Liver (tissue), 10 donors: ENCODE measurements at places on chromosomes 12 and 14. TPM values are rescaled to one million over a fixed set of nuclear protein-coding genes. Genes with fewer than 3 reads are reported as not detected.

GRCh38 chr14:68862954-68863594 is 70.2 kb upstream of the ZFP36L1 start:
- DNase-seq: peak; percentile 78

DNA sequence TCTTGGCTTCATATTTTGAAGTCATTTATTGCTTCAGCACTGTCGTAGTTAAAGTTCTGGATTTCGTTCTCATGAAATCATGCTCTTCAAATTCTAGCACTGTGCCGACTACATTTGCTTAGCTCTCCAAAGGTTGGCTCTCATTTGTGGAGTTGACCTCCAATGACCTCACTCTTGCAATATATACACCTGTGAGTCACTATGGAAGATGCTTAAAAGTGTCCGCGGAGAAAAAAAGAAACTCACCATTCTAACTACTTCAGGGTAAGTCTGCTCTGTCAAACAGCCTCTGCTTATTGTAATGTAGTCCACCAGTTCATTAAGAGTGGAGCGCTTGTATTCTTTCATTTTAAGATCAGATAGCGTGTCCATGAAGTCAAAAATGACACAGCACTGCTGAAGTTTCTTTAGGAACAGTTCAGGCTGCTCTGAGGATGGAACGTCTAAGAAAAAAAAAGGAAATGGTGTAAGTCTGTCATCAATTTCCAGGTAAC is 89.7 kb downstream of the PPP2R5E start:
- DNase-seq: no peak

The RPL6 gene
- 584 TPM for total RNA-seq

GRCh38 chr14:97705107-97705506 is 907.9 kb downstream of the VRK1 start:
- DNase-seq: no peak

- peak; percentile 78 for DNase-seq
Measured at GRCh38 chr14:67420102-67420739, 8.3 kb upstream of the PLEK2 start.

DNA sequence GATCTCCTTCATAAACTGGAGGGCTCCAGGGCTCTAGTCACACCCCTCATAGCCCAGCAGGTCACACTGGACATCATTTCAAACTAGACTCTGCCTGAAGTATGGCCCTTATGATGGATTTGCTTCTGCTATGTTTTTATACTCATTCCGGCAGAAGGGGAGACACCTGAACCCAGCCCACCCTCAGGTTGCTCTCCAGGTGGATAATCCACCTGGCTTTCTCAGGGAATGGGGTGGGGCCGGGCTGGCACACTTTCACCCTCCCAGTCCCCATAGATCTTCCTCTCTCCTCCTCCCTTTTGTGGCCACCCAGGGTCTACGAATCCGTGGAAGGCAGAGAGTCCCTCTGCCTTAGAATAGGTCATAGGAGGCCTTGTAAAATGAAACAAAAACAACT is 9.8 kb upstream of the KRT73 start:
- DNase-seq: no peak

DNA sequence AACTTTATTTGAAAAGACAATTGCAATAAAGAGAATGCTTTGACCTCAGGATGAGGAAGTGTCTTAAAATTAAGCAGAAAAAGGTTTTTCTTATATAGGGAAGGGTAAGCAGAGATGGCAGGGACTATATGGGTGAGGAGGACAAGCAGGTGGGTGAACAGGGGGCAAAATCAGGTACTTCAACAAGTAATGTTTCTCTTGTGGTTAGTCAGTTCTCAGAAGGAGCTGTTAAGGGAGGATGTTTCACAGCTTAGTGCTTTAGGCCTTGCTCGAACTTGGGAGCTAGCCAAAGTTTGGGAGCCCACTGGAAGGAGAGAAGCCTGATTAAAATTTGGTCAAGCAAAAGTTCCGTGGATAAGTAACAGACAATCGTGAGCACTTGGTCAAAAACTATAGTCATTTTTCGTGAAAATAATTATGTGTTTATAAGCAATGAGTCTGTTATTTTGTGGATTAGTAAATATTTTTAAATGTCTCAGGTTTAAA is 364.2 kb upstream of the TMPO start:
- DNase-seq: no peak

The GALNT4 gene
- 17.1 TPM for total RNA-seq

GRCh38 chr12:97167598-97167997 is 260.5 kb downstream of the NEDD1 start:
- no peak for DNase-seq
